ENCODE measurements at places on chromosomes 11 and 22.

DNA sequence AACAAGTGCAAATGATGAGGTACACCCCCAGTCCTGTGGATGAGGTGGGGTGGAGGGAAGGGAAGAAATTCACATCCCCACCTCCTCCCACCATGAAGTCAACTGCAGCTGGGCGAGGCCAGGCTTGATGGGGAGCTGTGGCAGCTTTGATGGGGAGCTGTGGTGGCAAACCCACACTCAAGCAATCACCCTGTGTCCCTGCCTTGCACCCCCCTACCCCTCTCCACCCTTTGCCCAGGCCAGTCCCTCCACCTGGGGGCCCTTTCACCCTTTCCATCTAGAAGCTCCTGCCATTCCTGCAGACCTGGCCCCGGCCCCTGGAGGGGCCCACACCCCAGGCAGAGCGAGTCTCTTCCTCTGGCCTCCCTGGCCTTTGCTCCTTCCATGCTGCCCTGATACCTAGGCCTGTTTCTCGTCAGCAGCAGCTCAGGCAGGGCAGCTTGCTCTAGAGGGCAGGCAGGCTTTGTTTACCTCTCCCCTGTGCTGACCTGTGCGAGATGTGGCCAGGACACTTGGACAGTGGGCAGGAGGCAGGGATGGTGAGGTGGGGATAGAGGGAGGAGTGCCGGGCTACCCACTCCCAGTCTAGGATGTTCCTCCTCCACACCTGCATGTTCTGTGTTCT, 4.5 kb upstream of the FGF3 start:
- no peak for DNase-seq

GRCh38 chr11:122923302-122923701, 40.7 kb downstream of the JHY start:
- DNase-seq: no peak

DNA sequence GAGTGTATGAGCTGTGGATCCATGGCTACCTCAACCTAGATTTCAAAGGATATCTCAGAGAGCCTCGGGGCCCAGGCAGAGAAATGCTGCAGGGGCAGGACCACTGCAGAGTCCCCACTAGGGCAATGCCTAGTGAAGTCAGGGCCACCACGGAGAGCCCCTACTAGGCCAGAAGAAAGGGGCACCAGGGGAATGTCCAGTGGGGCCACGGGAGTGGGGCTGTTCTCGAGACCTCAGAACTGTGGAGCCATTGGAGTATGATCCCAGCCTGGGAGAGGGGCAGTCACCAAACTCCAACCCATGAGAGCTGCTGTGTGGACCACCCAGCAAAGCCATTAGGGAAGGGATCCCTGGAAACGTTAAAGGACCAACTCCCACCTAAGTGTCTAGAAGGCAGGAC, 24.5 kb downstream of the RTL6 start:
- no peak for DNase-seq

- DNase-seq: no peak
Measured at GRCh38 chr11:64864473-64865285, 13.7 kb downstream of the EHD1 start.

- DNase-seq: peak; percentile 5
Measured at GRCh38 chr11:76318744-76319384, 62.1 kb downstream of the THAP12 start.

DNA sequence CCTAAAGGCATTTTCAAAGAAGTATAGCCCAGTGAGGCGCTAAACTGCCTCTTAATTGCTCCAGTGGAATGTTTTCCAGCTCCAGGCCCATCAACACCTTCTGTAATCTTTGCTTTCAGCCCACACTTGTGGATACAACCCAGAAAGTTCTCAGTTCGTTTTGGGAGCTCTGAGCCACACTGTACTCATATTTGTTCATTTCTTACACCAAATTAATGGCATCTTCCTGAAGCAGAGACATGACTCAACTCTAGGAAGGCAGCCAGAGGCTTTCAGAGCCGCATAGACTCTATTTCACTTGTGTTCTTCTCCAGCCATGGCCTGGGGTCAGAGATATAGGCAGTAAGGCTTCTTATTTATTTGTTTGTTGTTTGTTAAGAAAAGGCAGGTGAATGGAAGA, 175.5 kb upstream of the NCAM1 start:
- DNase-seq: peak; percentile 31

DNA sequence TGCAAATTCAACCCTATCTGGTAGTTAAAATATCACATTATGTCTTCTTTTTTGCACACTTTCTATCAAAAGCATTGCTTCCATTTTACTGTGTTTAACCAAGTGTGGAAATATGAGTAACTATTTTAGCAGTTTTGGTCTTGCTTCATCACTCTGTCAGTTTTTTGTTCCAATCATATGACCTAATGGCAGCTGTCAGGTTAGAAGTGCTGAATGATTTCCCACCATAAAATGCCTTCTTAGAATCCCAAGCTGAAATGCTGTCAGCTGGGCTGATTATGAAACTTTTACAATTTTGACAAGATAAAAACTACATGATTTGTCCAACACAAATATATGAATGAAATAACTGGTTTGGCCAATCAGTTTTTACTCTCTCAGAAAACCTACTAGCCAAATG, 1654.6 kb upstream of the RAG2 start:
- no peak for DNase-seq

DNA sequence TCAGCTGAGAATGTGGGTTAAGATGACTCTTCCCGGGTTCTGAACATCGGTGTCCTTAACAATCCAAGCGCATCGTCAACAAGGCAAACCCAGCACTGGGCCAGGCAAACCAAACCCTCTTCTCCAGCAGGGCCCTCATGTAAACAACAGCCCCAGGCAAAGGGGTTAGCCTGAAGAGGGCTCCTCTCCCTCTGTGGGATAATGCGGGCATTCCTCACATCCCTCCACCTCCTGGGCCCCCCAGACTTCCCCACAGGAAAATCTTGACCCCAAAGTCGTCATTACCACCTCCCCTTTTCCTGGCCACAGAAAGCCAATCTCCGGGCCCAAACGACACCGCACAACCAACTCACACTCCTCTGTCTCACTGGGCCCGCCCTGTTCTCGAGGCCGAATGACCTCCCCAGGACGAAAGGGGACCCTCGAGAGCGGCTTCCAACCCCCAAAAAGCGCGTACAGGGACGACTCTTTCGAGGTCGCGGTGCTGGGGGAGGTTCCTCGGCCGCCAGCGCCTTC, 566 bp downstream of the DDB1 start:
- no peak for DNase-seq

- DNase-seq: no peak
Measured at GRCh38 chr11:117189941-117190544, 9.1 kb upstream of the TAGLN start.

GRCh38 chr11:129605815-129606214, 209.8 kb upstream of the TMEM45B start:
- no peak for DNase-seq

- DNase-seq: no peak
Measured at GRCh38 chr11:96054870-96055705, 131.2 kb upstream of the MTMR2 start.

DNA sequence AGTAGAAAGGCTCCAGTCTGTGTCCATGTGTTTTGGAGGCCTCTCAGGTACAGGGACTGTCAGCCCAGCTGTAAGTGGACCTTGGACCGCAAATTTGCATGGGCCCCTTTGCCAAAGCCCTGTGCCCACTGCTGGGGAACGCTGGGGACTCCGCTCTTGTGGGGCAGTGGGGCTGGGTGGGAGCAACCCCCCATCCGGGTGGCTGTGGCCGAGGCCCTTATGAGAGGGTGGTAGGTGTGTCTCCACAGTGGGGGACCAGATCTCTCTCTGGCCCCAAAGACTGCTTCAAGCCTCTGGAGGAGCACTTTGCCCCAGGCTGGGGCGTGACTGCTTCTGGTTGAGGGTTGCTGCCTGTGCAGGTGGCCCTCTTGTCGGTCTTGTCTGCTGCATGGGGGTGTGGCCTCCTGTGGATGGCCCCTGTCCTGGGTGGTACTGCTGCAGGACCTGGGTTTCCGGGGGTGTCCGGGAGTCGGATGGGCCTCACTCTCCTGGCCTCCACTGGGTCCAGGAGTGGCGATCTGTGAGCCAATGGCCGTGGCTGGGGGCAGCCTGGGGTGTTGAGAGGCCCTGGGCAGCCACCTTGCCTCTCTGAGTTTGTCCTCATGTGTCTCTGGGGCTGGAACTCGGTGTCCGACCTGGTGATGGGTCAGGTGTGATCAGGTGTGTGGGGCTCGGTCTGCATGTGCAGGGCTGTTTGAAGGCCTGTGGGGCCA, 15.9 kb downstream of the KCNQ1 start:
- DNase-seq: no peak

GRCh38 chr22:20530368-20531153, 23.2 kb downstream of the MED15 start:
- no peak for DNase-seq

- no peak for DNase-seq
Measured at GRCh38 chr11:79201677-79202347, 239.0 kb downstream of the TENM4 start.

DNA sequence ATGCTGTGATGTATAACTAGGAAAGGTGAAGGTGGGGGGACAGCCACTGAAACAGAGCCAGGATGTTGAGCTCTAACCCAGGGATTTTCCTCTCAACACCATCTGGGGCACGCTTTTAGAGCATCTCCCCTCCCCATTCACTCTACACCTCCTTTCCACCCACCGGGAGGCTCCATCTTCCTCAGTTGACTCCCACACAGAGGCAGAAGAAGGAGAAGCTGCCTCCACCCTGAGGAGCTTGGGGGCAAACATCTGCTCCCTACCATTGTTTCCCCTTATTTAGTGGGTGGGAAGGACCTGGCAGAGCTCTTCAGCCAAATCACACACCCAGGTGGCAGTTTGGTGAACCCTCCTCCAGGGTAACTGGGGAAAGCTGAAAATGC, 50.0 kb upstream of the ADA2 start:
- no peak for DNase-seq

- peak; percentile 66 for DNase-seq
Measured at GRCh38 chr11:106156290-106156937, 79.0 kb downstream of the AASDHPPT start.

- no peak for DNase-seq
Measured at GRCh38 chr11:71323876-71324526, 71.6 kb upstream of the SHANK2 start.

DNA sequence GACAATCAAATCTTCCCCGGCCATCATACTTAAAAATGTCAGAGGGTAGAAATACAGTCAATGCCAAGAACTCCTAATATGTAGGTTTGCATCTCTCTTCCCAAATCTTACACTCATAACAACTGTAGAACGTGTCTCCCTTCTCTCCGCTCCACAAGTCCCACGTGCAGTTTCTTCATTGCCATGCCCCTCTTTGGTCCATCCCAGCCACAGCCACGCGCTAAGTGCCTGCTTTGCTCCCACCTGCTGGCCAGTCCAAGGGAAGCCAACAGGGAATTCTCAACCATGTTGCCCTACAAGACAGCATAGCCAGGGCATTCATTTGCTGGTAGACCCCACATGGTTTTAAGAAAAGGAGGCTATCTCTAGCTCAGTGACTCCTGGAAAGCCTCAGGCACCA, 420.6 kb upstream of the ISX start:
- DNase-seq: no peak

- DNase-seq: no peak
Measured at GRCh38 chr11:298406-299065, 790 bp downstream of the IFITM5 start.

DNA sequence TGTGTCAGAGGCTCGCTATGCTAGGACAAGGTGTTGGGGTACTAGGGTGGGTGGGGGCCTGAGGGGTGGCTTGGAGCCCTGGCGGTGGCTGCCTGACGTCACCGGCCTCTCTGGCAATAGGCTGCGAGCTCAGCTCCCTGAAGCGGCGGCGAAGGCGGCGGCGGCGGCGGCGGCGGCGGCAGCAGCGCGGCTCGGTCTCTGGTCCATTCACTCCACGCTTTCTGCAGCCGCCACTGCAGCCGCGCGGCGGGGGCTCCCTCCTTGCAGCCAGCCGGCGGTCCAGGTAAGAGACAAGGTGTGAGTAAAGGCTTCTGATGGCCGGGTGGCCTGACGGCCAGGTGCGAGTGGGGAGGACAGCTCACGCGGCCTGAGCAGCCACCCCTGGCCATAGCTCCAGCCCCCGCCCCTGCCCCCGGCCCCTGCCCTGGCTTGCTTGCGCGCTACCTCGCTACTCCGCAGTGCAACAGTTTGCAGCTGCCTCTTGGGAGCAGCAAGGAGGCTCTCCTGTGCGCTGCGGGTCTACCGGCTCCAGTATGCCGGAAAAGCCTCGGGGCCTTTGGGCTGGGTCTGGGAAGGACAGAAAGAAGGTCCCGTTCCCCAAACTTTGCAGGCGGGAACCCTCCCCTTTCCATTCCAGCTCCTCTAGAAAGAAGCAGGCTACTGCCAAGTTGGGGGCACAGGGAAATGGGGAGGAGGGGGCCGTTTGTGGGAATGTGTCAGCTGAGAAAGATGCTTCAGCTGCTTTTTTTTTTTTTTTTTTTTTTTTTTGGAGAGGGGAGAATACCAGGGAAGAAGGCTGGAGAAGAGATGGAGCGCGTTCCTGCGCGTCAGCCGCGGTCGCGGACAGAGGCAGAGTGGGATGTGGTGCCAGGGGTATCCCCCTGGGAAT, at the start of gene C11orf87:
C11orf87 (plus strand) TSS at position 210 of the 889 bp plus-strand sequence. CDS start 1,444 bp downstream, outside the sequence.
- DNase-seq: no peak

- DNase-seq: no peak
Measured at GRCh38 chr11:64102005-64102738, 63.7 kb downstream of the MACROD1 start.

GRCh38 chr22:46777609-46777970, 15.1 kb downstream of the TBC1D22A start:
- no peak for DNase-seq

GRCh38 chr22:38080474-38080849, 3.5 kb downstream of the SLC16A8 start:
- DNase-seq: no peak

DNA sequence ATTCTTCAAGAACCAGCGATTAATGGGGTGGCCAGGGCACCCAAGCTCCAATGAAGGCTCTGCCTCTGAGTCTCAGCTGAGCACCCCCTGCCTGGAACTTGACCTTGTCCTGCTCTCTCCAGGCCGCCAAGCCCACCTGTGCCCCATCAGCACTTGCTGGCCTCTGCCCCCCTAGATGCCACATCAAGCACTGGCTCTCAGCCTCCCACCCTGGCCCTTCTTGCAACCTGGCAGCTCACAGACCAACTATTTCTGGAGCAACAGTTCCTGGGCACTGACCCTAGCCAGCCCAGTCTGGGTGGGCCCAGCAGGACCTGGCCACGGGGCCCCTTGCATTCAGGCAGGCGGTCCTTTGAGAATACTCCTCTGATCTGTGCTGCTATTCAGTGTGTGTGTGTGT, 98.8 kb upstream of the PITPNB start:
- DNase-seq: no peak

GRCh38 chr11:776561-777287, 563 bp downstream of the GATD1 start:
- DNase-seq: no peak

DNA sequence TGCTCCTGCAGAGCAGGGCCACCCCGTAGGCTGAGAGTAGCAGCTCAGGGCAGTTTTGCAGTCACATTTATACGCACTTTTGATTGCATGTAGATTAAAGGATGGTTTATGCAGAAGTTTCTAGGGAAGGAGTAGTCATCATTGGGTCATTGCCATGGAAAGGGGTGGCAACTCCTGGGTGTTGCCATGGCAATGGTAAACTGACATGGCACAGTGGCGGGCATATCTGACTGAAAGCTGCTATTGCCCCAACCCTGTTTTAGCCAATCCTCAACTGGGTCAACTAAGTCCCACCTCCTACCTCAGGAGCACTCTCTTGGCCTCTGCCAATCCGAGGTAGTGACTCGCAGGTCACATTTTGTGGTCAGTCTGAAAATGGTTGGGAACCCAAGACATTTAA, 2.4 kb upstream of the ARSA start:
- no peak for DNase-seq
